ENCODE measurements at places on chromosomes 16 and 17.
A peak's percentile ranks its signal among the peaks of the same experiment; 100 is the strongest.

GRCh38 chr17:29862951-29863350 lies 67.1 kb downstream of the SSH2 start:
- DNase-seq = no peak

DNA sequence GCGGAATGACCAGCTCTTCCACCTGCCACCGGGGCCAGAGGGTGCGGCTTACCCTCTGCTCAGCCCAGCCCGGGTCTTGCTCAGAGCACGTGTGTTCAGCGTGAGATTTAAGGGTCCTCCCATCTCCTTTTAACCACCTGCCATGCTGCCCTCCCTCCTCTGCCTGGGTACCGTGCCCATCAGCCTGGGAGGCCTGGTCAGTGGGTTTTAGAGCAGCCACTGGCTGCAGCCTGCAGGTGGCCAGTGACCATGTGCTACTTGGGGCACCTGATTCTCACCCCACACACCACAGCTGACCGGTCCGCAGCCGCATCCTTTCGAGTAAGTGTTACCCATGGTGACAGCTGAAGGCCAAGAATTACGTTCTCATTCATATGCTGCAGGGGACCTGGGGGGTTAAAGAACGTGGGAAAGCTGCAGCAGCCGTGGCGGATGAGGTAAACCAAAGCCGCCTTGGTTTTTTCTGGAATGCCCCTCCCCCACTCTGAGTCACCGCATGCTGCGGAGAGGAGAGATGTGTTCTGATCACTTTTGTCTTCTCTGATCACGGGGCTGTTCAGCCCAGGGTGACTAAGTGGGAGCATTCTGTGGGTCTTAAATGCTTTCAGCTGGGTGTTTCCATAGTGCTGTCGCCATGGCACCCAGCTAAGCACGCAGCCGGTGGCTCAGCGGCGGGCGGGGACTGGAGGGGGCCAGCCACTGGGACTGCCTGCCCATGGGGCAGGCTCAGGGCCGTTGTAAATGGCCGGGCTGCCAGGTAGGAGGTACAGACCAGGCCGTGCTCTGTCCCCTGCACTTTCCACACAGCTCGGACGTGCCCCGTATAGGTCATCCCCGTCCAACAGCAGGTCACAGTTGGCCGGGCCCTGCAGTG lies 59.8 kb downstream of the BAIAP2 start:
- peak; percentile 97 for DNase-seq

DNA sequence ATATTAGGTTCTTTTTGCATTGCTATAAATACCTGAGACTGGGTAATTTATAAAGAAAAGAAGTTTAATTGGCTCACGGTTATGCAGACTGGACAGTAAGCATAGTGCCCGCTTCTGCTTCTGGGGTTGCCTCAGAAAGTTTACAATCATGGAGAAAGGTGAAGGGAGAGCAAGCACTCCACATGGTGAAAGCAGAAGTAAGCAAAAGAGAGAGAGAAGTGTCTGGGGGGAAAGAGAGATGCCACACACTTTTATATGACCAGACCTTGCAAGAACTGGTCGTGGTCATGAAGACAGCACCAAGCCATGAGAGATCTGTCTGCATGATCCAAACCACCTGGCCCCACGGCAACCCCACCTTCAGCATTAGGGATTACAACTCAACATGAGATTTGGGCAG lies 45.4 kb downstream of the KCNJ16 start:
- DNase-seq = no peak

GRCh38 chr17:63431939-63432804 lies 13.9 kb downstream of the CYB561 start:
- DNase-seq = peak; percentile 62

GRCh38 chr16:73845238-73846006 lies 451.2 kb upstream of the PSMD7 start:
- DNase-seq = no peak

- peak; percentile 78 for DNase-seq
These were observed 356.4 kb upstream of the TOM1L1 start for GRCh38 chr17:54544249-54544648.

DNA sequence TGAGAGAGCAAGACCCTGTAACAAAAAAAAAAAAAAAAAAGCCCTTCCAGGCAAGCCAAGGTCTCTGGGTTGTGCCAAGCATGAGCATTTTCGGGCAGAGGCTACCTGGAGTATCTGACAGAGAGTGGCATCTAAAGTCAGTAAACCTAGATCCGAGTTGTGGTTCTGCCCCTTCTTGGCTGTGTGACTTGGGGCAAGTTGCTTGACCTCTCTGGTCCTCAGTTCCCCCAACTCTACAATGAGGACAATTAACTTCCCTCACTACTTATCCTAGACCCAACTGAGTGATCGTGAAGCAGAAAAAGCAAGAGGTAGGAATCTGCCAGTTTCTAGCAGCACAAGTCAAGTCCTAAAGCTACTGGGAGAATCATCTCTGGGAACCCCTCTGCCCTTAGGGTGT lies 34.4 kb downstream of the TMEM186 start:
- no peak for DNase-seq

DNA sequence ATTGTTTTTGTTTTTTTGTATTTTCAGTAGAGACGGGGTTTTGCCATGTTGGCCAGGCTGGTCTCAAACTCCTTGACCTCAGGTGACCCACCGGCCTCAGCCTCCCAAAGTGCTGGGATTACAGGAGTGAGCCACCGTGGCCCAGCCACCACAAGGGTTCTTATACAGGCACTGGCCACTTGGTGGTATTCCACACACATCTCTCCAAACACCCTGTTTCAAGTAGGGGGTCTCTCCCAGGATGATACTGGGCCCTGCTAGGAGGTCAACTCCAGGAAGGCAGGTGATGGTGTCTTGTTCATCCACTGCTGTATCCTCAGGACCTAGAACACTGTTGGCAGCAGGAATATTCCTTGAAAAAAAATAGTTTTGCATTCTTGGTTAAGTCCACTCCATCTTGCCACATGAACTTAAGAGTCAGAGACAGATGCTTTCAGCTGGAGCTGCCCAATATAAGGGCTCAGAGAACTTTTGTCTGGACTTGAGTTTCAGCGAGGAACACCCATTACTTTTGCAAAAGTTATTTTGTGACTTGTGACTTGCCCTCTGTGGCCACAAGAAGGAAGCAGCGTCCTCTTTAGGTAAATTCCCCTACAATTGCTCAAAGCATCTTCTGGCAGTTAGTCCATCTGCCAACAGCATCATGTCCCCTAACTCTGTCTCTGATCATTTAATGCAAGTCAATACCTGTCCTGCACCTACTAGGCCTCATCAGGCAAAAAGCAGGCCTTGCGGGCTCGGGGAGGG lies 7.4 kb upstream of the EEF2K start:
- no peak for DNase-seq

GRCh38 chr17:58577696-58578095 lies 63.3 kb upstream of the MTMR4 start:
- peak; percentile 57 for DNase-seq

DNA sequence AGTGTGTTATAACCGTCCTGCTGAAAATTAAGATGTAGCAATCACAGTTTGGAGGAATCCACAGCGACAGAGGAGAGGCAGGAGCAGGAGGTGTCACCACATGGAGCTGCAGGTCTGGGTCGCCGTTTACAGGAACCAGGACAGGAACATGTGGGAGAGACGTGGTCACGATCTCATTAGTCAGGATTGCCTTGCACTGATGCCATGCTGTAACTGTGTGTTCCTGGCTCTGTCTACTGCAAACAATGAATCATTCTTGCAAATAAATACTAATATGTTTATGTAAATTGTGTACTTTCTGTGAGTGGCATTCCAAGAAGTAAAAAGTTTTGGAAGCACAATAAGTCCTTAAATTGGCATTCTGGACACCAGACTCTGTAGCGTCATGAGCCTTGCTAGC lies 271.8 kb downstream of the CPPED1 start:
- DNase-seq = no peak

DNA sequence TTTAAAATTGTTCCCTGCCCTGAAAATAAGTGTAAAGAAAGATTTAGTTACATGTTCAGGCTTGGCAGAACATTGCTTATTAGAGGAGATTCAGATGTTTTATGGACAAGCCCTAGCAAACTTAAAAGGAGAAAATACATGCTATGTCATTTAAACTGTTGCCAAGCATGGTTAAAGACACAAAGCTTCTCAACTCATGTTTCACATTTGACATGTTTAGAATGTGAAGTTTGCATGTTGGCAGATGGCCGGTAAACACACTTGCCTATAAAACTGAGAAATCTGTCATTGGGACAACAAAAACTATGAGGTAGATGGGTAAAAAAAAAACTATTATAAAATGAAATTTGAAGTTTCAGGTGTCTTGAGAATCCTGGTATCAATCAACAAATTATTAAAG lies 5.8 kb downstream of the KRTAP29-1 start:
- DNase-seq = no peak

DNA sequence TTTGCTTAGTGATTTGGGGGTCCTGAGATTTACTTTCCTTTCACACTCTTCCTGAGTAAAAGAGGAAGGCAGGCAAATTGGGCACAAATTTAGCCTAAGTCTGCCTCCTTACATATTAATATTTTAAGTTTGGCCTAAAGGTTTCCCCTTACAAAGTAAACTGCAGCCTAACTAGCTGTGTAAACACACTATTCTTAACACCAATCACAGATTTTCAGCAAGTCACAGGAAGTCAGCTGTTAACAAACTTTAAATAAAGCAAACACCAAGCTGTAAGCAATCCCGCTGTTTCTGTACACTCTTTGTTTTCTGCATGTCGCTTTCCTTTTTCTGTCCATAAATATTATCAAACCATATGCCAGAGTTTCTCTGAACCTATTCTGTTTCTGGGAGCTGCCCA lies 45.1 kb upstream of the ABCC11 start:
- DNase-seq = no peak

DNA sequence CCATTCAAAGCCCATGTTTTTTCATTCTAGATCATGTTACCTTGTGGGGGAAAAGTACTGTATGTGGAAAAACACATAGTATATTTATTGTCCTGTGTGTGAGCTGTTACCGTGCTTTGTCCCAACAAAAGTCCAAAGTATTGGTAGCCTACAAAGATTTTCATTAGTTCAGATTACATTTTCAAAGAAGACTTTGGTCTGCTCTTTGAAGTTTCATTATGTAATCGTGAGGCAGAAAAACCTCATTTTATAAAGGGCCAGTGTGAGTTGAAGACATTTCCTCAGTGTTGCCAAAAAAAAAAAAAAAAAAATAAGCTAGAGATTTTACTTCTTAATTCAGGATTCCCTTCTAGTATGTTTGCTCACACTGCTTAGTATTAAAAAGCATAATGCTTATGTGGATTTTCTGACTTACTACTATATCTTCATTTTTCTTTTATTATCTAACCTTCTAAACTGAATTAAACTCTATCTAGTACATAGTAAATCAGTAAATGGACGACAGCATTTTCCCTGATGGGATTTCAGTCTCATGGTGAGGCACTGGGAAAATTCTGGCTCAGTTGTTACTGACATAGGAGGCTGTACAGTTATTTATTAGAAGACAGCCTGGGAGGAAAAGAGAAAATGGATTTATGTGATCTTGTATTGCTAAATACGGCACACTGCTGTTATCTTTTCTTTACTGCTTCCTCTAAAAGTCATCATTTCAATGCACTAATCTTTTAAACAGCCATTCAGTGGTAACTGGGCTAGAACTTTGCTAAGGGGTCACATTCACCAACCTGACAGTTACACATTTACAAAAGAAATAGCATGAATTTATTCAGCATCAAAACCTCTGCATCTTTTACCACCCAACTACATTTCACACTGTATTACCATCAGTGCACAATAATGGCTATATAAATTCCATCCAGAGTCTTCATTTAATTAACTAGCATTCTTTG lies 100.6 kb downstream of the STXBP4 start:
- DNase-seq = no peak

DNA sequence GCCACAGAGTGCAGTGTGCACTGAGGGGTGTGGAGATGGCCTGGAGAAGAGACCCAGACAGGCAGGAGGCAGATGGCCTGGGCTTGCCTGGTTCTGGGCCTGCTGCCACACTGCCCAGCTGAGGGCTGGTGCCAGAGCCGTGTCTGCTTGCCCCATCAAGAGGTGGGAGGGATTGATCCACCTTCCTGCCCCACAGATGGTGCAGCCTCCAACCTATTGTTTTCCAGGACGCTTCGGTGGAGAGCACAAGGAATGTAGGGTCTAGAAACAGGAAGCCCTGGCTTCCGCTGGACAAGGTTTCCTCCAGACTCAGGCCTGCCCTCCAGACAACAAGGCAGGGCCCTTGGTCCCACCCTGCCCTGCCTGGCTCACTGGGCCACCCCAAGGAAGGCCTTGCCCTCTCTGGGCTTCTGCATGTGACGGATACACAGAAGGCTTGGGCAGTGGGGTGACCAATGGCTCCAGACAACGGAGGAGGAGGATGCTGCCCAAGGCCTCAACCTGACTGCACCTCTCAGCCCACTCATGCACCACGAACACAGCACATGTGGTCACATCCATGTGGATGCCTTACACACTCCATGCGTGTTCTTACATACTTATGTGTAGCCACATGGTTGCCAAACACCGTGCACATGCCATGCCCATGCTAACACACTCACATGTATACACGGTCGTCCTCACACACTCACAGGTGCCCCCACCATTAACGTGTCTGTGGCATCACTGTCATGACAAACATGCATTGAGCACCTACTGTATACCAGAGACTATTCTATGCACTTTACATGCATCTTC lies 6.5 kb upstream of the CDH5 start:
- DNase-seq = no peak

GRCh38 chr17:17231621-17232302 lies 5.2 kb downstream of the FLCN start:
- no peak for DNase-seq

GRCh38 chr17:34408439-34408838 lies 45.4 kb upstream of the CCL1 start:
- no peak for DNase-seq

- no peak for DNase-seq
These were observed 196.0 kb downstream of the CBLN1 start for GRCh38 chr16:49085686-49086085.

DNA sequence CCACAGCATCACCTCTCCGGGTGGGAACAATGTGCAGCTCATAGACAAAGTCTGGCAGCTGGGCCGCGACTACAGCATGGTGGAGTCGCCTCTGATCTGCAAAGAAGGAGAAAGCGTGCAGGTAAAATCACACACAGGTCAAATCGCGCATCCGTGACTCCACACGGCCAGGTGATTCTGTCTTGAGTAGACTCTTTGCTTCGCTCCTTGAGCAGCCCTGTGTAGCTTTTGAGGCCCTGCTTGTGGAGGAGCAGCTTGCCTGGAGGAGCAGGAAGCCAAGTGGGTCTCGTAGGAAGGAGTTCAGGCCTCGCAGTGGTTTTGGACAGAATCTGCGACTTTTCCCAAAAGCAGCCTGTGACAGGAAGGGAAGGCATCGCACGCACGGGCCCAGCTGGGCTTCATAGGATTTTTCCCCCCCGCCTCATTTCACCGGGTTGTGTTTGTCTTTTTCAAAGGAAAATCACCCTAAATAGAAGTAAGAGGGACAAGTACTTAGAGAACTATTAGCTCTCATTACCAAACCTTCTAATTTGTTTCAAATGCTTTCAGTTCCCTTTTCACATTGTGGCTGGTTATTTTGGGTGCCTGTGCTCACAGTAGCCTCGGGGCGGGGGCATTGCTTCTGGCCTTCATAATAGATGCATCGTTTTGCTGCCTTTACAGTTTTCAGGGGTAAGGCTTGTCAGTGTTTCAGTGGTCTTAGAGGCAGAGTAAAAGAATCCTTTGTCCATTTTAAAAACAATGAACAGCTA lies 71.5 kb downstream of the SEC14L1 start:
- no peak for DNase-seq
